ENCODE measurements at places on chromosomes 4 and X. TPM values are rescaled to one million over a fixed set of nuclear protein-coding genes. Genes with fewer than 3 reads are reported as not detected.

CT45A7 gene
- polyA plus RNA-seq: not detected

HHIP gene
- not detected for polyA plus RNA-seq

PPP2R2C gene
- 1.3 TPM for polyA plus RNA-seq

NOCT gene
- 3.1 TPM for polyA plus RNA-seq

LAMP2 gene
- polyA plus RNA-seq: 15.5 TPM

P2RY4 gene
- polyA plus RNA-seq: not detected

PFKFB1 gene
- 0.11 TPM for polyA plus RNA-seq

NCAPG gene
- polyA plus RNA-seq: 0.08 TPM

TXK gene
- 0.19 TPM for polyA plus RNA-seq

FOXP3 gene
- polyA plus RNA-seq: not detected

CITED1 gene
- polyA plus RNA-seq: not detected

TCEAL6 gene
- polyA plus RNA-seq: not detected

STPG2 gene
- polyA plus RNA-seq: not detected

CCDC158 gene
- polyA plus RNA-seq: 0.23 TPM

KLB gene
- polyA plus RNA-seq: 0.18 TPM

FRAS1 gene
- 0.57 TPM for polyA plus RNA-seq

RBMXL3 gene
- polyA plus RNA-seq: not detected

ANTXR2 gene
- 18.0 TPM for polyA plus RNA-seq

SPATA18 gene
- 0.23 TPM for polyA plus RNA-seq

ARMCX1 gene
- 26.2 TPM for polyA plus RNA-seq

PHOX2B gene
- polyA plus RNA-seq: not detected

MAGEB4 gene
- polyA plus RNA-seq: not detected

BGN gene
- 57.9 TPM for polyA plus RNA-seq

P2RY8 gene
- polyA plus RNA-seq: 1.1 TPM

ARMCX2 gene
- 14.0 TPM for polyA plus RNA-seq

HSPA4L gene
- polyA plus RNA-seq: 5.7 TPM

AKAP14 gene
- not detected for polyA plus RNA-seq

TLR2 gene
- polyA plus RNA-seq: 3.2 TPM

CPLX1 gene
- polyA plus RNA-seq: 1.5 TPM

TMEM255A gene
- 0.04 TPM for polyA plus RNA-seq

HOPX gene
- polyA plus RNA-seq: 25.0 TPM

SORBS2 gene
- polyA plus RNA-seq: 473 TPM

NXF2B gene
- polyA plus RNA-seq: not detected

ATP6AP2 gene
- 61.0 TPM for polyA plus RNA-seq

SEC31A gene
- 86.6 TPM for polyA plus RNA-seq

AMMECR1 gene
- polyA plus RNA-seq: 0.97 TPM

FGF2 gene
- 2.2 TPM for polyA plus RNA-seq

MAP3K15 gene
- 0.11 TPM for polyA plus RNA-seq

RXFP1 gene
- polyA plus RNA-seq: not detected

SSX1 gene
- polyA plus RNA-seq: not detected
